ENCODE measurements at places on chromosomes 2 and 18. TPM values are rescaled to one million over a fixed set of nuclear protein-coding genes. Genes with fewer than 3 reads are reported as not detected.

The SERPINB4 gene
- total RNA-seq, result 0.17 TPM

The CPS1 gene
- 6.1 TPM for total RNA-seq

The GREB1L gene
- total RNA-seq, result 2.3 TPM

The DLGAP1 gene
- not detected for total RNA-seq

The ZSWIM2 gene
- not detected for total RNA-seq

The DCC gene
- not detected for total RNA-seq

The CCDC102B gene
- total RNA-seq, result 0.49 TPM

The HOXD9 gene
- total RNA-seq, result 0.98 TPM

The PJVK gene
- 1.7 TPM for total RNA-seq

The MEP1B gene
- total RNA-seq, result 0.27 TPM

The ZNF519 gene
- total RNA-seq, result 1.7 TPM

The TFPI gene
- total RNA-seq, result 56.0 TPM
